C1 segment of cervical spinal cord (tissue), 14 donors: ENCODE measurements at places on chromosomes 5 and 9.
A peak's percentile ranks its signal among the peaks of the same experiment; 100 is the strongest.

- DNase-seq: peak; percentile 93
Measured at GRCh38 chr9:36258208-36258995, at the start of gene GNE. Gene GNE (minus strand): TSS chr9:36258448. CDS start chr9:36249355, 9,093 bp downstream.

- no peak for DNase-seq
Measured at GRCh38 chr5:109278141-109278540, 131.6 kb downstream of the PJA2 start.

DNA sequence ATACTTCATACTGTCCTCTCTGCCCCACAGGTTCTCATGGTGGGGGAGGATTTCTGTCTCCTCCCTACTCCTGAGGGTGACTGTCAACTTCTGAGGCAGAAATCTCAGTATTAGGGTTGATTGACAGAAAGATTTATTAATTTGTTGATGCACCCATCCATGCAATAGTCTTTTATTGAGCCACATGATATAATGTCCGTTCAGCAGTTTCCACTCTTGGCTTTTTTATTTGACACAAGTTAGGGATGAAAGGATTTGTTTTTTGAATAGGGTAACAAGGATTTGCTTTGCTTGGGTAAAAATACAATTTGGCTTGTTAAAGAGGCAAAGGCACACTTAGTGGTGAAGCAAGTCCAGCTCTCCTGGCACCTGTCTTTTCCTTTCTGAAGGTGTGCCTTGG, 125.0 kb downstream of the ADAMTSL1 start:
- no peak for DNase-seq

DNA sequence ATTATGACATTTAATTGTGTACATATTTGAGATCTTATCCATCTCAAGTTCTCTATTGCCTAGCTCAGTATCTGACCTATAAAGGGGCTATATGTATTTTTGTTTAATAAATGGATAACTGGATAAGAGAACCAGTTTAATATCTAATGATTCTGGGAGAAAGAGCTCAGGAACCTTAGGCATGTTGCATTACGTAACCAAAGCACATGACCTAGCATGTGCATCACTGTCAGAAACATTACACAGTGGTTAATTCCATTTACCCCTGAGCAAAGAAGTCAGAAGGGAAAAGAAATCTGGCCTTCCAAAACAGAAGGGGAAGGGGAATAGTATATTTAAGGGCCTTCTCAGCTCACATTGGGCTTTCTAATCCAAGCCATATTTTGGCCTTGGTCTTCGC, 12.3 kb downstream of the PAPPA start:
- no peak for DNase-seq

DNA sequence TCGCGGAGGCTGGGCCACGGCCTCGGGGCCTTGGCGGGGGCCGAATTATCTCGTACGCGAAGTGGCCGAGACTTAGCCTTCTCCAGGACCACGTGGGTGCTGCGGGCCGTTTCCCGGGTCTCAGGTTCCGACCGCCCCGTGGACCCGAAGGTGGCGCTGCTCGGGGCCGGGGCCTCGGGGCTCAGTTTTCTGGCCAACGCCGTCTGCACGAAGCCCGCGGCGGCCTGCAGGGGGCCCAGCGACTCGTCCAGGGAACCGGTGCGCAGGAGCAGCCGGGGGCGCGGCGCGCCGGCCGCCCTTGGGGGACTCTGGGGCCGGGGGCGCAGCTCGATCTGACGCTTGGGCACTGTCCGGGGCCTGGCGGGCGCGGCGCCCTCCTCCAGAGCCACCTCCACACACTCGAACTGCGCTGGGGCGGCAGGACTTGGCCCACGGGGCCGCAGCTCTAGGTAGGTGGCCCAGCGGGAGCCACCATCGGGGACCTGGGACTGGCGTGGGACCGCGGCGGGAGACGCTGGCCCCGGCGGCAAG, 716 bp downstream of the PROB1 start:
- no peak for DNase-seq

- no peak for DNase-seq
Measured at GRCh38 chr5:18553269-18553668, 919.0 kb downstream of the TAF11L14 start.

DNA sequence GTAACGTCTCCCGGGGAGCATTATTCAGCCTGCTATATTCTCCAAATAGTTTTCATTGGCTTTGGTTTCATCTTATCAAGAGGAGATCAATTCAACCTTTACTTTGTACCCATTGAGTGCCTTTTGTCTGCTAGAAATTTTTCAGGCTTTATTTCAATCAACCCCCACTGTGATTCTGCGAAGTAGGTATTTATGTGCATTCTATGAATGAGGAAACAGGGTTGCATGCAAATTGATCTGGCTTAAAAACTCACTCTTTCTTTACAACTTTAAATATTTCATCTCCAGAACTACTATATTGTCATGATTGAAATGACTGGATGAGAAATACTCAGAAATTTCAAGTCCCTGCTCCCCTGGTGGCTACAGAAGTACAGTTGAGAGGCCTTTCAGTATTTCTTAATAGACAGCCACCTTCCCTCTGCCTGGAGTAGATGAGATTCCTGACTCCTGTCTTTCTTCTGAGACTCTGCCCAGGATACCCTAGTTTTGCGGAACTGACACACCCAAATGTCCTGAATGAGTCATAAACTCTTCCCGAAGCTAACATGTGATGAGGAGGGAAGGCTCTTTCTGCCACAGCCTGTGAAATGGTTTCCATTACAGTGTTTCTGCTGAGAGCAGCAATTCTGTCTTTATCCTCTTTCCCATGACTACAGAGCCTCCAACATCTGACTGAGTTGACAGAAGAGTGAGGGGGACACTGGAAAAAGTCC, 52.6 kb upstream of the TNC start:
- DNase-seq: no peak

DNA sequence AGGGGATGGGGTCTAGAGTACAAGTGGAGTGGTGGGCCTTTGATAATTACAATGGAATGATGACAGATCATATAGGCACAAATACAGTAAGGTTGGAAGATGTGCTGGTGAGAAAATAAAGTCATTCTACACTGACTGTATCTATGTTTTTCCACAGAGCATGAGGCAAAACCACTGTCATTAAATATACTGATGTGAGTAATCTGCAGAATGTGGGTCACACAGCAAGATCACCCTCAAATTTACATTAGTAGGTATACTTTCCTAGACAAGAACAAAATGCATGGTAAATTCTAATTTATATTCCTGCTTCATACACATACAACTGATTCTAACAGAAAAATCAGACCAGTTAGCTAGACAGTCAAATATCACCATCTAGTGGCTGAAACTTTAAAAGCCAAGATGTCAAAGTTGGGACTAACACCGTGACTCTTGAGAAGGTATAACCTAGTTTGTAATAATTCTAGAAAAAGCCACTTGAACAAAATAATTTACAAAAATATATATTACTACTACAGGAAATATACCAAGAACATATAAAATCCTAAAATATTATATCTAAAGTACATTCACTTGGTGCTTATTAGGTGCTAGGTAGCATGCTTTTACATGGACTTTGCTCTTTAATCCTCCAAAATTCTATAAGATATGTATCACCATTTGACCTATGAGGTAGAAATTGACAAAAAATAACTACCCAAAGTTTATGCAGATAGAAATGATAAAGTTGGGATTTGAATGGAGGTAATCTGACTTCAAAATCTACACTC, 19.5 kb downstream of the TTC33 start:
- no peak for DNase-seq

DNA sequence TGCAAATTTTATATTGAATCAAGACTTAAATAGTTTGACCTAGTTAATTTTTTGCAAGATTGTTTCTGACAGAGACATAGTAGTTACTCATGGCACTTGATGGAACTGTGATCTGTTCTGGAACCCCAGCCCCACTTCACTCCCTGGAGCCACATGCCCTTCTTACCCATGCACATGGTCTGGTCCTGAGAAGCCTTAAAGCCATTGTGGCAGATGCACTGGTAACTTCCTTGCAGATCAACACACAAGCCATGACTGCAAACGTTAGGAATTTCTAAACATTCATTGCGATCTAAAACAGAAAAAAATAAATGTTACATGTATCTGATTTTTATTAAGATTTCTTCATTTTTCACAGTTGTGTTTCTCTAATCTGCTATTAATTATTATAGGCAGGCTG, 221.2 kb downstream of the SLC12A2 start:
- no peak for DNase-seq

DNA sequence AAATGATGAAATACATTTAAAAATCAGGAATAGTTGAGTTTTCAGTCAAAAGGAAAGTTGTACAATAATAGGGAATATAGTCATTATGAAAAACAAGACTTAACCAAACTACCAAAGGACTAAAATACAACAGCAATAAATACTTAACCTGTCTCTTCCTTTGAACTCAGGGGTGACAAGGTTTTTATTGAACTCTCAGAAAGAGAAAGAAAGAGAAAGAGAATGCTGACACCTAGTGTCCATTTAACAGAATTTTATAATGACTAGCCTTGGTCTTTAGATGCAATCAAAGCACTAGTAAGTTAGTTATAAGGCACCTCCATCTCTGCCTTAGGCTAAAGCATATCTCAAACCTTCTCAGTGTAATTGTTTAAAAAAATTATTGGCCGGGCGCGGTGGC, 47.5 kb downstream of the UIMC1 start:
- DNase-seq: no peak

DNA sequence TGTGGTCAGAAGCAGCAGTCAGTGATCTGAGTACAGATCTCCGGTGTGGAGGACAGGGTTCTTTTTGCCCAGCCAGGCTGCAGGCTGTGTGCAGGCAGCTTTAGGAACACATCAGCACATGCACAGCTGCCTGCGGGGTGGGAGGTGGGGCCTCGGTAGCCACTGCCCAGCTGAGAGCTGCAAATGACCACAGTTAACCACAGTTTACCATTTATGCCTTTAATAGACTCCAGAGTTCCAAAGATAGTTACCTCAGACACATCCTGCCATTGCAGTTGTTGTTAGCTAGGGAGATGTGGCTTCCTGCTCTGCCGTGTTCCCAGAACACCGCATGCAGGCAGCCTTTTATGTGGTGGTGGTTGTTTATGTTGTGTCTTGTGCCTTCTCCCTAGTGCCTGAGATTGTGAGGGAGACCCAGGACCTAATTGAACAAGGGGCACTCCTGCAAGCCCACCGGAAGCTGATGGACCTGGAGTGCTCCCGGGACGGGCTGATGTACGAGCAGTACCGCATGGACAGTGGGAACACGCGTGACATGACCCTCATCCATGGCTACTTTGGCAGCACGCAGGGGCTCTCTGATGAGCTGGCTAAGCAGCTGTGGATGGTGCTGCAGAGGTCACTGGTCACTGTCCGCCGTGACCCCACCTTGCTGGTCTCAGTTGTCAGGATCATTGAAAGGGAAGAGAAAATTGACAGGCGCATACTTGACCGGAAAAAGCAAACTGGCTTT, 10.2 kb downstream of the EXOC3 start:
- no peak for DNase-seq

DNA sequence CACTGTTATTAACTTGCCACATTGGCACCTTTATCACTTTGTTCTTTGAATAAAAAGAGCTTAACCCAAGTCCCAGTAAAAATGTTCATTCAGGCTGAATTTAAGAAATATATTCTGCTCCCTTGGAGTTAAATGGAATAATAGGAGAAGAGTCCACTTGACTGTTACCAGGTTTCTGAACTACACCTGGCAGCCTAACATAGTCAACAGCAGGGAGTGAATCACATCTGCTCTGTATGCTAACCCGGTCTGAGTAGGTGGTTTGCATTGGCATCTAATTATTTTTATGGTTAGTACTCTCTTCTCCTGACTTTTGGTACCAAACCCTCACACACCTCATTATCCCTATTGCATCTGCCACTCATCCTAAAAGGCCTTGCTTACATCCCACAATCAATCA, 86.7 kb downstream of the STK32A start:
- DNase-seq: no peak

DNA sequence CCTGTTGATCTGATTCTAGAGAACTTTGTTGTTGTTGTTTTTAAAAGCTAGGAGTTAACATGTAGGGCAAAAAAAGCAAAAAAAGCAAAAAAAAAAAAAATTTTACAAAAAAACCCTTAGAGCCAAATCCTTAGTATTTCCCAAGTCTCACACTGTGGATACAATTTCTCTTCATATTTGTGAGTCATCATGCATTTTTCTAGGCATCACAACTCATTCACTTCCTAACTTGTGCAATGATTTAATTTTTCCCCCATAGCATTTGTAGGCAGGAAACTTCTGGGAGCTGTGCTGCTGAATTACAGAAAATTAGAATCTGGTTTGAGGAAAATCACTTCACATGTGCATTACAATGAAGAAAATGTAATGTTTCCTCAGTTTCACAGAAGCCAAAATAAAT, 91.9 kb downstream of the MARCHF3 start:
- DNase-seq: no peak

DNA sequence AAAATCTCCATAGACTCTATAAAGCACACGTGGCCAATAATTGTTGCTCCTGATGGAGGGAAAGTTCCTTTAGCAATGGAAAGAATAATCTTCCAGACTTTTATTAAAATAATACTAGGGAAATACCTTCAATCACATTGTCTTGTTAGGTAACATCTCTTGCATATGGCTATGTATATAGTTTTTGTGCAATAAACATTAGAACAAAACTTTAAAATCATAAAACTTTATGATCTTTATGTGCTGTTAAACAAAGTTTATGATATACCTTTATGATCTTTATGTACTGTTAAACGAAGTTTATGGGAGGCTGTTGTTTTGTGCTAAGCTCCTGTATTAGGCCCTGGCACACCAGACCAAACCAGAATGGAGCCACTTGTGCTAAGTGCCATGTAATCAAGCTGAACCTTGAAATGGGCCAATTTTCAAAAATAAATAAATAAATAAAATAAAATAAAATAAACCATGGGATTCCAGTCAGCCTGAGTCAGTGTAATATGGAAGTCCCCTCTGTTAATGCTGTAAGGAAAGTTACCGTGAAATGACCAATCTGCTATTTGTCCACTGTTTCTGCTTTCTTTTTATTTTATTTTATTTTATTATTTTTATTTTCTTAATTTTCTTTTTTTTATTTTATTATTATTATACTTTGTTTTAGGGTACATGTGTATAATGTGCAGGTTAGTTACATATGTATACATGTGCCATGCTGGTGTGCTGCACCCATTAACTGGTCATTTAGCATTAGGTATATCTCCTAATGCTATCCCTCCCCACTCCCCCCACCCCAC, 431.3 kb downstream of the SPATA31D1 start:
- DNase-seq: no peak

GRCh38 chr9:117772960-117773359, 68.8 kb downstream of the TLR4 start:
- DNase-seq: no peak

DNA sequence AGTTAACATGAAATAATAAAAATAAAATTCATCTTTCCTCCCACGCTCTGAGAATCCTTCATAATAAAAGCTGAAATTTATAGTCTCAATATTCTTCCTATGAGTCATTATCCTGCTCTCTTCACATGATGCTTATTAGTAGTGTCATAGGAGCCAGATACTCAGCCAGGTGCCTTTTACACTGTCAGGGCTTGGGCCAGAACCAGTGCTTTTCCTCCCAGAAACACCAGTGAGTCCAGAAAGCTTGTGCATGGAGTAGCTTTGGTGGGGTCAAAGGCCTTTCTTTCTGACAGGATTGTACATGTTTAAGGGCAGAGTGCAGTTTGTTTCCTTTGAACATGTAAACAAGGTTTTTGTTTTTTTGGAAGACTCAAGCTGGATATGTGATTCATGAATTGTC, 6.8 kb downstream of the LSM11 start:
- no peak for DNase-seq

- DNase-seq: no peak
Measured at GRCh38 chr9:117587263-117587662, 116.9 kb upstream of the TLR4 start.
